Stimulated activated CD4-positive, alpha-beta T cell treated with anti-CD3 and anti-CD28 coated beads, Interleukin-15, amount 100 ng/mL, for 1 hour (primary cell): ENCODE measurements at places on chromosomes 3 and 15.

- no peak for DNase-seq
Observed at GRCh38 chr3:74267588-74268184, 346.8 kb downstream of the CNTN3 start.

DNA sequence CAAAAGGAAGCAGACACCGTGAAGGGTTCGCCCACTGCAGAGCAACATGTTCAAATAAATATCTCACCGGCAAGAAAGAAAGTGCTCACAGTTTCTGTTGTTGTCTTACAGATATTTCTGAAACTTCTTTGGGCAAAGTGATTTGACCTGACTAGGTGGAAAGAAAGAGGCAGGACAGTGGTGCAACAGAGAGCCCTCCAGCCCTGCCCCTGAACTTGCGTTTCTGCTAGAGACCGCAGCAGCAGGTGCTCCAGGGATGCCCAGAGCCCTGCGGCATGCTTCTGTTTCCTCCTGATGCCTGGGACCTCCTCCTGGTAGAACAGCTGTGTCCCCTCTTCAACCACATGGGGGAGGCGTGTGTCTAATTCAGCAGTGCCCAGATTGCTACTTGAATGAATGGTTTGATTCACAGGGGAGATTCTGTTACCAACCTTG is 123.4 kb downstream of the ATP10A start:
- no peak for DNase-seq

DNA sequence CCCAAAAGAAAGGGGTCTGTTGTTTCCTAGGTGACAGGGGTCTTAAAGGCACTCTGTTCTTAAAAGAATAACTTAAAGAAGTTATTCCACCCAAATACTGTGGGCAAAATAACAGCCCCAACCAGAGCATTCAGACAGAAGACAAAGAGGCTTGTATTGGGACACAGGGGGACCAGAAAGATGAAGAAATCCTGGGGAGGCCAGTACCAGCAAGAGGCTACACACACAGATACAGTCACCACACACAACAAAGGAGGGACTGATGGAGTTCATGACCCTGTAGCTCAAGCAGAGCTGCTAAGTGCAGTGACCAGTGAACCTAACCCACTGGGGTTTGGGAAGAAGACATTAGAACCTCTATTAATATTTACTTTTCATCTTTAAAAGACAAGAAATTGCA is 59.0 kb downstream of the MTHFS start:
- DNase-seq, result no peak

GRCh38 chr15:40696228-40696627 is 1.3 kb downstream of the RAD51 start:
- DNase-seq, result no peak

GRCh38 chr3:144259267-144259666 is 287.6 kb downstream of the DIPK2A start:
- no peak for DNase-seq

DNA sequence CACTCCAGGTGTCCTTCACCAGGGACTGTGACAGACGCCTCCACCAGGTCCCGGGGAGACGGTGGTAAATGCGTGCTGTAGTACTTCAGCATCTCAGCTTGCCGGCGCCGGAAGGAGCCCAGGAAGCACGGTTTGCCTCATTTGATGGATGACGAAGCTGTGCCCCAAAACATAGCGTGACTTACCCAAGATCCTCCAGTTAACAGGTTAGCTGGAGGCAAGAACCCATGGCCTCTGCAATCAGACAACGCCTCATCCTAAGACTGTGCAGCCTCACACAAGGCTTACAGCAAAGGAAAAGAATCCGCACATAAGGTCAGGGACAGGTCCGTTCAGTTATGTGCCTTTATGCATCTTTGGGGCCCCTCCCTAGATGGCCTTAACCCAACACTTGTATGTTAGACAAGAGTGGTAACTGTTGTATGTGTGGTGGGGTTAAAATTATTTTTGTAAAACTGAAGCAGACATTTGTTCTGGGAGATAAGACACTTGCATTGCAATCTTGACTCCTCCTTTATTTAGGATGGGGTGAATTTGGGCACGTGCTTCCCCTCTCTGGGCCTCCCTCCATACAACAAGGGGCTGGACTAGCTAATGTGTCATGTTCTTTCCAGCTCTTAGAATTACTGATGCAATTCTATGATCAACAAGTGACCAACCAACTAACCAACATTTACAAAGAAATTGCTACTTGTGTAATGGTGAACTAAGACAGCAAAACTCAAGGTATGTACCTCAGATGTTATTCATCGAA is 39.4 kb downstream of the VGLL4 start:
- DNase-seq, result no peak

DNA sequence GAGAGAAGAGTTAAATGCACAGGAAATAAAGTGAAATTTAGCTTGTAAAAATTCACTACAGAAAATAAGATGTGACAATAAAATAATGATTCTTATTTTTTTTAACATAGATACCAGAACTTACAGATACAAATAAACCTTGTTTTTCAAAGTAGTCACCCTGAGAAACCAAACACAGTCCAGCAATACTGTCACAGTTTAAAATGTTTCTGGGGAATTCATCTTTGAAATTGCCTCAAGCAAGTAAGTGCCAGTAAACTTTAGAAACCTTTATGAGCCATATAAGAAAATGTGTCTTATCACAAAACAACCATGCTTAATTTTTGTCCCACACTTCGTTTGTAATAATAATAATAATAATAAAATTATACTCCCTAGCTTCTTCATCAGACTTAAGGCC is 19.9 kb downstream of the SHOX2 start:
- no peak for DNase-seq

- DNase-seq, result no peak
Observed at GRCh38 chr15:56168394-56168793, 75.3 kb downstream of the RFX7 start.

- no peak for DNase-seq
Observed at GRCh38 chr3:195105389-195105788, 165.6 kb downstream of the XXYLT1 start.

DNA sequence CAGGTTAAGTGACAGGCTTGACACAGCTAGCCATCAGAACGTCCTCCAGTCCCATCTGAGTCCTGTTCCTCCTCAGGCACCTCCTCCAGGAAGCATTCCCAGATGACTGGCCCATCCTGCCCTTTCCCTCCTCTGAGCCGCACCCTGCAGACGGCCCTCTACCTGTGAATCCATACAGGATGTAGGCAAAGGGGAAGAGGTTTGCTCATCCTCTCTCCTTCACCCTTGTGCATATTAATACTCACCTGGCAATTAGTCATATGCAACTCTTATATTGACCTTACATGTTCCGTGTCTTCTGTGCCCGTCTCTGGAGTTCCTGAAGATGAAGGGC is 61.9 kb downstream of the SMAD3 start:
- DNase-seq, result no peak

GRCh38 chr15:23565395-23566070 is at the start of gene MKRN3:
Gene MKRN3 (plus strand): TSS chr15:23565674. CDS start chr15:23565783, 109 bp downstream.
- no peak for DNase-seq

DNA sequence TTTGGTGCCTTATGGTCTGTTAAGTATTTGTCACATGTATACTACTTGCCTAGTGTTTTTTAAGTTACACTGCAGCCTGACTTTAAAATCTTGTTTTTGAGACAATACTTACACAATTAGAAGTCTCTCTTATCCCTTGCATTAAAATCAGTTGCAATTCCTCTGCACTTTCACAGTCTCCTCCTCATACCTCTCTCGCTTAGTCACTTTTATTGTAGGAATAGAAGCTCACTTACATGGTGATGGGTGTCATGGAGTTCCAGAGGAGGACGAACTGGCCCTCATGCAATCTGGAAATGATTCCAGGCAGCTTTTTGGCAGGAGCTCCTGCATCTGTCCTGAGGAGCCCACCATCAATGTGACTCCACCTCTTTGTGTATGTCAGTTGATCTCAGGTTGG is 238.4 kb upstream of the TBC1D5 start:
- no peak for DNase-seq

DNA sequence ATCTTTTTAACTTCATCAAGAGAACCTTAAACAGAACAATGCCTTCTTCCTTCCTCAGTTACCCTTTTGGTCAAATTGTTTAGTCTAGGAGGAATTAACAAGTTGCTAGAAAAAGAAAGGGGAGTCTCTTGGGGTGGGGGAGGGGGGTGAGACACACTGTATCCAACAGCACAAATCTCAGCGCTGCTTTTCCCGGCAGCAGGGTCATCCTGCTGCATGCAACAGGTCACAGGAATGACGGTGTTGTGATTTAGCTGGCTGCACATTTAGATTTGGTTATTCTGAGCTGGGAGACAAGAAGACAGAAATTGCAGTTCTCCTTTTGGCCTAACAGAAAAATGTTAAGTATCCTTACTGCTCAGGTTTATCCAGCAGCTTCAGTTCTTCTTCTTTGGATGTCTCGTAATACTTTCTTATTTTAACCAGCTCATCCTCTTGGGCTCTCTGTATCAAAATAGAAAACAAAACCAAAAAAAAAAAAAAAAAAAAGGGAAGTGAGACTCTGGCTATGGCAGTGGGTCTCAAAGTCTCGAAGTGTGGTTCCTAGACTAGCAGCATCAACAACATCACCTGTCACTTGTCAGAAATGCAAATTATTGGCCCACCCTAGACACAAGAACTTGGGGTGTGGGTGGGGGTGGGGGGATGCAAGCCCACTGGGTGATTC is 190.5 kb downstream of the GREM1 start:
- no peak for DNase-seq

DNA sequence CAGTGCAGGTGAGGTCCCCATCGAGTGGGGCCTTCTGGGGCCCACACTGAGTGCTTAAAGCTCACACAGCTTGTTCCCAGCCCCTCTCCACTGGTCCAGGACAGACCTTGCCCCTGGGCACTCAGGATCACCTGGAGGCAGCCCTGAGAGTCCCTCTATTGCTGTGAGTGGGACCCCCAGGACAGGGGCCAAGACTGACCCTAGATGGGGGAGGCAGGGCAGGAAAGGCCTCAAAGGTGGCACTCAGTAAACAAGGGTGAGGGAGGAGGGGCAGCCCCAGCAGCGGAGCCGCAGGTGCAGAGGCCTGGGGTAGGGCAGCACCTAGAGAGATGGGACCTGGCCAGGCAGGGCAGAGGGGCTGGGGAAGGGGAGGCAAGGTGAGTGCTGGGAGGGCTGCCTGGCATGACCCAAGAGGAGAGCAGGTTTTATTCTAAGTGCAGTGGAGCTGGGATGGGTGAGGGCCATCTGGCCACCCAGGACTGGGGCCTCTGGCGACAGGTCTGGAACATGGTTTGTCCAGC is 27.9 kb downstream of the CFAP100 start:
- DNase-seq, result no peak
